ENCODE measurements at places on chromosomes 3 and 15. TPM values are rescaled to one million over a fixed set of nuclear protein-coding genes. Genes with fewer than 3 reads are reported as not detected.
A peak's percentile ranks its signal among the peaks of the same experiment; 100 is the strongest.

DNA sequence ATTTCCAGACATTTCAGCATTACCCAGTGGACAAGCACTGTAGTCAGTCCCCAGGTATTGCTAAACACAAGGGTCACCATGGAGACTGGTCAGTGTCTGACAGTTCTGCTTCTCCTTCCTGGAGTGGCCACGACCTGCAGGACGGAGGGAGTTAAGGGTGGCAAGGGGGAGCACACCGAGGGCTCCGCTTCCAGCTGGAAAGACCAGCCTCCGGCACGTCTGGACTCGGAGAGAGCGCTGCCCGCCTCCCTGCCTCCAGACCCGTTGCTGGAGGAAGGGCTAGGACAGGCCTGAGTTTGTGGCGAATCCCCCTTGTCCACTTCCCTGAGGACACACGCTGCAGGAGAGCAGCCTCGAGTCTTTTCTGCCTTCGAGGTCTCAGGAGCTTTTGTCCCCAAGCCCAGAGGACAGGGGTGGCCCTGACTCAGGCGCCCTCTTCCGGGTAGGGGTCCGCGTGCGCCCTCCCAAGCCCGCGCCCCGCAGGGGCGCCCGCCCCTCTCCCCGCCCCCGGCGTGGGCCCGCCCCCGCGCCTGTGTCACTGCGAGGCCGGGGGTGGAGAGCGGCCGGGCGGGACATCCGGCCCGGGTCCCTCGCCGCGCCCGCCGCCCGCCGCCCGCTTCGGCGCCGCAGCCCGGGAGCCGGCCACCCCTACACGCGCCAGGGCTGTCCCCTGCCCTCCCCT lies at the start of gene CHST14:
TSS of gene CHST14 (plus strand) at position 562 of the 682 bp plus-strand sequence. CDS start 230 bp downstream, outside the sequence.
- peak; percentile 64 for DNase-seq

DNA sequence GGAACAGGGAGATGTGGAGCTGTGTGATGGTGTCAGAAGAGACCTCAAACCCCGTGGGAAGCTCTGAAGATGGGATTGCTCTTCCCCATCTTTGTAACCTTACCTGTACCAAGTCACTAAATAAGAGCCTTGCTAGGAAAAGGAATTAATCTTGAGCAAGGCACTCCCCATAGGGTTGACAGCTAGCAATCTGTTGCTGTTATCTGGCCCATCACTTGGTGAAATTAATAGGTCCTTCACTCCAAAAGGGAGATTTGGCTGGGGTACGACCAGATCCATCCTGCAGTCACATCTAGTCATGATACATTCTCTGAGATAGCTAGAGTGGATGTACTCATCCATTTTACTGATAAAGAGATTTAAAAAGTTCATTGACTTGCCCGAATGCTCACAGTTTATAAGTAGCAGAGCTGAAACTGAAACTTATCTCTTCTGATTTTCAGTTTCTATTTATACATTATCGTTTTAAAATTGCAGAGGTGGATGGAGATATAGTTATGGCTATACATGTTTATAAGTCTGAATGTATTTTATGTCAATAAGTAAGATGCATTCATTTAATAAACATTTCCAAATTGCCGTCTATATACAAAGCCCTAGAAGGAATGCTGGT lies 299.1 kb upstream of the MCTP2 start:
- no peak for DNase-seq

- no peak for DNase-seq
Observed at GRCh38 chr3:20747741-20748140, 561.7 kb upstream of the SGO1 start.

GRCh38 chr15:93587059-93587521 lies 498.1 kb upstream of the RGMA start:
- DNase-seq: no peak

GRCh38 chr3:21055015-21055414 lies 696.0 kb downstream of the ZNF385D start:
- DNase-seq: no peak

DNA sequence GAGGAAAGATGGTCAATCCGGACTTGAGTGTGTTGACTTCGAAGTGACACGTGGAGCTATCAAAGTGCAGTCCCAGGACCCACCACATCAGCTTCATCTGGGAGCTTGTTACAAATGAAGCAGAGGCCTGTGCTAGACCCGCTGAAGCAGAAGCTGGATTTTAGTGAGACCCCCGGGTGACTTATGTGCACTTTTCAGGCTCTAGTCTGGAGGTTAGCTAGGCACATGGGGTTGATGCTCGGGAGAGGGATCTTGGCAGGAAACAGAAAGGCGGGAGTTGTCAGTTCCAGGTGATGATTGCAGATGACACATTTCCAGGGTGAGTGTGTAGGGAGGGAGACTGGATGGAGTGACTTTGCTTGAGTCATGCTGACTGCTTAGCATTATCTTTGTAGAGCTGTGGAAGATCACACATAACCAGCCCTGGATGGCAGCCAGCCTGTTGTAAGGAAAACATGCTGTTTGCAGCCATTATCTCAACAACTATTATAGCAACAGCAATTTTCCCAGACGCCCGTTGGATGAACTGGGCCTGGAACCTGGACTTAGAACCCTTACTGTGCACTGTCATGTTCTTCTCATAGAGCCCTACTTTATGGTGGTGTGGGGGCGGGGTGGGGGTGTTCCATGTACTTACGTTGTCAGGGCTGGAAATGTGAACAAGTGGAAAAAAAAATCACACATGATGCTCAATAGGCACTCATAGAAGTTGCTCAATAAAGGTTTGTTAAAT lies 122.4 kb downstream of the THSD4 start:
- peak; percentile 97 for DNase-seq

- no peak for DNase-seq
Observed at GRCh38 chr3:195188426-195188927, 82.5 kb downstream of the XXYLT1 start.

DNA sequence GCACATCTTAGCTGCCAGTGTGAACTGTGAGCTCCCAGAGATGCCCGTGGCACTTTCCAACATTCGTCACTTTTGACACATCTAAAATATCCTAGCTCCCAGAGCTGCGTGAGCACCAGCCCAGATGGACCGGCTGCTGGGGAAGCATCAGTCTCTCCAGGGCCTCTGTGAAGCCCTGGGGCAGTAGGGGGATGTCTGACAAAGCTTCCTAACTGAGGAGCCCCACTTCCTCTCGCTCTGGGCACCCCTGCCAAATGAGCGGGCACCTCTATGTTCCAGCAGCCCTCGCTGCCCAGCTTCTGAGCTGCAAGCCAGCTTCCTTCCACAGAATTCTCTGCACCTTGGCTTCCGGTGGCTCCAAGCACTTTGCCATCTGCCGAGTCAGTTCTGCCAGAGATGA lies 91.1 kb downstream of the LIPC start:
- DNase-seq: no peak

CCDC54 gene
- polyA plus RNA-seq: 0.04 TPM

DNA sequence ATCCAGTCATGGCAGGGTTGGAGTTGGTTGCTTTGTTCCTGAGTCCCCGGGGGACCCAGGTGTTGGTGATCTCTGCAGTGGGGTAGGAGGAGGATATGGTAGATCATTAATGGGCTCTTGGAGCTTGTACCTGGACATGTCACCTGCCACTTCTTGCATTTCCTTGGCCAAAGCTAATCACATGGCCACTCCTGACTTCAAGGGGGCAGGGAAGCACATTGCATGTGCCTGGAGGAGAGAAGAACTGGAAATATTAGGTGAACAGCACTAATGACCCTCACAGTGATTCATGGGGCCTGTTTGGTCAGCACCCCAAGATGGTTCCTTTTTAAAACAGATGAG lies 87.1 kb upstream of the MYZAP start:
- no peak for DNase-seq

- no peak for DNase-seq
Observed at GRCh38 chr3:8985411-8985831, 22.1 kb upstream of the RAD18 start.

DNA sequence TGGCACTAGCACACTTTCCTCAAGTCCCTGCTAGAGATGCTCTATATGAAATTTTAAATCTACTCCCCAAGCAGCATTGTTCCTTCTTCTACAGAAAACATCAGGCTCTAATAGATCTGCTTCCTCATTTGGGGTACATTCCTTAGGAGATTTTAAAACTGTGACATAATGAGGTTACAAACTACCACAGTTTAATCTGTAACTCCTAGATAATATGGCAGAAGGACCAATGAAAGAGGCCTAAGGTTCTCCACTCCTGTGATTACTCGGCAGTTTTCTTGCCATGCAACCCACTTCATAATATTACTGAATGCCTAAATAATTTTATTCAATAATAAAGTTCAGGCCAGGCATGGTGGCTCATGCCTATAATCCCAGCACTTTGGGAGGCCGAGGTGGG lies 16.1 kb downstream of the ZNF106 start:
- DNase-seq: no peak

DNA sequence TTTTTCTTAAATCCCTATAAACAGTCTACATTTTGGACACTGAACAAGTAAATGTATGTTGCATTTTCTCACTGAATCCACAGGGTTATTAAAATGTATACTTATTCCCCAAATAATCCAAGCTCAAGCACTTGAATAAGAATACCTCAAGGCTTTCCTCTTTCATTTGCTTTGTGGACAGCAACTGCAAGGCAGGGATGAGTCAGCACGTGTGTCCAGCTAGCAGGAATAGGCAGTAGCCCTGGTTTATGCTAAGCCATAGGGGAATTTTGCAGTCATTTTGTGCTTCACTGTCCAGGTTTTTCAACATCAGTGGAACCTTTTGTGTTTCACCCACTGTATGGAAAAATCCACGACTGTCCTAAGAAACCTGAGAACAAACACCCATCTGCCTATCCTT lies 96.7 kb upstream of the KCNMB2 start:
- DNase-seq: no peak

GRCh38 chr3:20760981-20761380 lies 575.0 kb upstream of the SGO1 start:
- DNase-seq: no peak

GOLGA8G gene
- polyA plus RNA-seq: not detected

XYLB gene
- polyA plus RNA-seq: 30.1 TPM

SLC12A1 gene
- 0.10 TPM for polyA plus RNA-seq

- DNase-seq: peak; percentile 37
Observed at GRCh38 chr15:74841891-74842373, 1.0 kb downstream of the ULK3 start.

SELENOT gene
- polyA plus RNA-seq: 79.3 TPM

GRCh38 chr15:45429941-45430792 lies 51.8 kb upstream of the GATM start:
- peak; percentile 69 for DNase-seq

DNA sequence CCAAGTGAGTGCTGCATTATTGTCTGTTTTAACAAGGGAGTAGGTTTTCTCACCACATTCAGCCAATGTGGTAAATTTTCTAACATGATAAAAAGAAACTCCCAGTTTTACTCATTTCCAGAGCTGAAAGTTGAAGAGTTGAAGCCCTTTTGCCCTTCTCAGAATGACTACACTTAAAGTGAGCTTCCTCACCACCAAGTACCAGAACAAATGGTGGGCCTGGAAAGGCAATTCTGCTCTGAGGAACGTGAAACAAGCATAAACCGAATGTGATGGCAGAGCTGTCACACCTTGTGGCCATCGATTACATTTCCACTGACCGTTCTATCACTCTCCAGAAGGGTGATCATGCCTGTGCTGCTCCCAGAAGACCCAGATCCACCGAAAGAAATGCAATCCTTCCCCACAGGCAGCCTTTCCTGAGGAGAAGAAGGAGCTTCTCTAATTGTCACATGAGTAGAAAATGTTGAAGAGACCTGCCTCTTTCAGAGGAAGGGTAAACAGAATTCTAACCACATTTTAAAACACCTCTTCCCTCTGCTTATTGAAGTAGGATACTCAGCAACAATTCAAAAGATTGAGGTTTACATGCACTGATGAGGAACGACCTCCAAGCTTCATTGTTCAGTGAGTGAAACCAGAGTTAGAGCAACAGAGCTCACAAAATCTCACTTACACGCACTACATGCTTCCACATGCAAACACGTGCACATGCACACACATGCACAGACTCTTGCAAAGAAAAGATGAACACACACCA lies 21.4 kb upstream of the CCR9 start:
- no peak for DNase-seq

- DNase-seq: peak; percentile 38
Observed at GRCh38 chr15:40282147-40282868, 556 bp downstream of the ANKRD63 start.

GRCh38 chr15:98682992-98683701 lies 34.8 kb downstream of the IGF1R start:
- DNase-seq: no peak

CPN2 gene
- polyA plus RNA-seq: 0.09 TPM

- no peak for DNase-seq
Observed at GRCh38 chr3:193134856-193135255, 106.2 kb upstream of the PLAAT1 start.

C3orf80 gene
- 0.72 TPM for polyA plus RNA-seq

- DNase-seq: no peak
Observed at GRCh38 chr3:4862973-4863372, 116.3 kb upstream of the BHLHE40 start.

GRCh38 chr3:99647081-99647480 lies 8.7 kb downstream of the COL8A1 start:
- no peak for DNase-seq

DNA sequence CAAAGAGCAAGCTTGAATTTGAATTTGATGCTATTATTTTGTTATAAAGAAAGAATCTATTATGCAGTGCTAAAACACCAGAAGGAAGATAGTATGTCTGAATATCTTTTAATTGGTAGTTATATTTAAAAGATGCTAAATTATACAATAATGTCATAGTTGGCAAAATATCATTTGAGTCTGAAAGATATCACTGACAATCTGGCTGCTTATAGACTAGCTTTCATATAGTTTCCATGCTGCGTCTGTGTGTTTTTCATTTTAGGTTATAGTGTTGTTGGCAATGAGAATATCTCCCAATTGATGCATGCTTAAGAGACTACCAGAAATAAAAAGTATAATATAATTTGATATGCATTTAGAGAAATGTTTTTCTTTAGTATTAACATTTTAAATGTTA lies 142.9 kb downstream of the NEO1 start:
- no peak for DNase-seq

DNA sequence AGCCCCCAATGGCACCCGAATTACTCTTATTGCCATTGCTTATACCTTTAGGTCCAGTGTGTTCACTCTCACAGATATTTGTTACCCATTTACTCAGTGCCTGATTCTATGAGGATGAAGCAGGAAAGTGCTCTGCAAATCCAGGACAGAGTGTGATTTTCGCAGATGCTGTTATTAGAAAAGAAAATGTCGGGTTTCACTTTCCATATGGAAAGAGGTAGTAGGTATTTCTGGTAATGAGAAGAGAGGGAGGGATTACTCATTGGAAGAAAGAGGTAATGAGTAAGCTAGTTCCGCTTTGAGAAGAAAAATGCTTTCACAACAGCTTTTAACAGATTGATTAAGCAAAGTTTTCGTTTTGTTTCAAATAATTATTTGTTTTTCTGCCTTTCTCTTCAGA lies 336.3 kb upstream of the CFAP20DC start:
- no peak for DNase-seq

DNA sequence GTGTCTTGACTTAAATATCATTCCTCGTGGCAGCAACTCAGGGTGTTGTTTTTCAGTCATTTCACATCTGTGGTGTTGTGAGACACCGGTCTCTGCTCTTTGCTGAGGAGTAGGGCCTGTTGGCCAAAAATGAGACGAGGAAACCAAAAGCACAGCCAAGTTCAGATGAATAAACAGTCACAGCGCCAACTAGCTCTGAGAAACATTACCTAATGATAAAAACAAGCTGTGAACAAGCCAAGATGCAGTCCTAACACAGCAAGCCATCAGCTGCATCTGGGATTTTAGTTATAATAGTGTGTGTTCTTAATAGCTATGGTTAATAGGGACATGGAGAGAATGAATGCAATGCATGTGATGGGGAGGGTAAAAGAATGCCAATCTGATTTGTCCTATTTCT lies 843.4 kb upstream of the DPPA4 start:
- peak; percentile 8 for DNase-seq

ZNF860 gene
- 1.1 TPM for polyA plus RNA-seq

- peak; percentile 47 for DNase-seq
Observed at GRCh38 chr15:48006031-48006511, 114.7 kb upstream of the SLC24A5 start.
